Smooth muscle cell of bladder (primary cell): ENCODE measurements at places on chromosomes 11 and 22. TPM values are rescaled to one million over a fixed set of nuclear protein-coding genes. Genes with fewer than 3 reads are reported as not detected.

TUBA8 gene
- total RNA-seq = 0.18 and 0.43 TPM in 2 replicates

SLC35F2 gene
- total RNA-seq = 7.3 and 8.0 TPM in 2 replicates

MOV10L1 gene
- total RNA-seq = 8.6 and 14.8 TPM in 2 replicates

WT1 gene
- total RNA-seq = under 0.01 and 1.1 TPM in 2 replicates

MPPED2 gene
- not detected in 2 replicates for total RNA-seq

CDC42BPG gene
- under 0.01 TPM in 2 replicates for total RNA-seq

TNNI2 gene
- not detected in 2 replicates for total RNA-seq

BUD13 gene
- total RNA-seq = 10.4 and 14.0 TPM in 2 replicates

ELMOD1 gene
- total RNA-seq = 0.83 and 1.1 TPM in 2 replicates

BLID gene
- 4.3 and 5.9 TPM in 2 replicates for total RNA-seq

SNX19 gene
- 58.9 and 93.3 TPM in 2 replicates for total RNA-seq

C11orf21 gene
- not detected in 2 replicates for total RNA-seq

KRTAP5-11 gene
- total RNA-seq = not detected in 2 replicates

GLYAT gene
- total RNA-seq = not detected in 2 replicates

EFCAB6 gene
- total RNA-seq = 2.0 and 2.1 TPM in 2 replicates

CCDC116 gene
- 0.14 and 0.18 TPM in 2 replicates for total RNA-seq

MAP6 gene
- 1.4 and 1.8 TPM in 2 replicates for total RNA-seq

UBTFL1 gene
- total RNA-seq = not detected in 2 replicates

GPR83 gene
- under 0.01 TPM in 1 of 2 replicates, not detected in the other for total RNA-seq

TRIM49B gene
- total RNA-seq = not detected in 2 replicates

TMEM179B gene
- total RNA-seq = 35.7 and 38.4 TPM in 2 replicates

ADORA2A gene
- 0.71 and 1.1 TPM in 2 replicates for total RNA-seq

P2RY6 gene
- total RNA-seq = 0.14 and 0.18 TPM in 2 replicates
